GOT3 (cell line): ENCODE measurements at places on chromosomes 5 and 9.

- DNase-seq, result no peak
Observed at GRCh38 chr5:16492398-16493140, 27.0 kb upstream of the ZNF622 start.

GRCh38 chr5:68652534-68652965 lies 437.0 kb downstream of the PIK3R1 start:
- no peak for DNase-seq

DNA sequence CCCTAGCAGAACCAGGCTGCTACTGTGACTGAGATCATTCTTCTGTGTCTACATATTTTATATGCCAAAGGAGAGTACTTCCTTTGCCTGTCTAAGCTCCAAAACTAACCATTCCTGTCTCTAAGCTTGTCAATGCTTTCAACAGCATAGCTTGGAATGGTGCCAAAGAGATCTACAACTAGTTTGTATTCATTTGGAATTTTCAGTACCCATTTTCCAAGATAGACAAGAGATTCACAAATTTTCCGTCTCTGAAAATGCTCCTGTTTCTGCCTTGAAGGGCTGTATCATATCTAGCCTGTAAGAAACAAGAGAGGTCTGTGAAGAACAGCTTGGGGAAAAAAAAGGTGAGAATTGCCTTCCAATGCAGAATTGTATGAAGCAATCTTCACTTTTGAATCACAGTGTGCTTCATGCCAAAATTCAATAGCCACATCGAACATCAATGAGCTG lies 334.4 kb upstream of the ACTBL2 start:
- DNase-seq, result no peak

GRCh38 chr5:152601806-152602732 lies 197.0 kb upstream of the NMUR2 start:
- no peak for DNase-seq

DNA sequence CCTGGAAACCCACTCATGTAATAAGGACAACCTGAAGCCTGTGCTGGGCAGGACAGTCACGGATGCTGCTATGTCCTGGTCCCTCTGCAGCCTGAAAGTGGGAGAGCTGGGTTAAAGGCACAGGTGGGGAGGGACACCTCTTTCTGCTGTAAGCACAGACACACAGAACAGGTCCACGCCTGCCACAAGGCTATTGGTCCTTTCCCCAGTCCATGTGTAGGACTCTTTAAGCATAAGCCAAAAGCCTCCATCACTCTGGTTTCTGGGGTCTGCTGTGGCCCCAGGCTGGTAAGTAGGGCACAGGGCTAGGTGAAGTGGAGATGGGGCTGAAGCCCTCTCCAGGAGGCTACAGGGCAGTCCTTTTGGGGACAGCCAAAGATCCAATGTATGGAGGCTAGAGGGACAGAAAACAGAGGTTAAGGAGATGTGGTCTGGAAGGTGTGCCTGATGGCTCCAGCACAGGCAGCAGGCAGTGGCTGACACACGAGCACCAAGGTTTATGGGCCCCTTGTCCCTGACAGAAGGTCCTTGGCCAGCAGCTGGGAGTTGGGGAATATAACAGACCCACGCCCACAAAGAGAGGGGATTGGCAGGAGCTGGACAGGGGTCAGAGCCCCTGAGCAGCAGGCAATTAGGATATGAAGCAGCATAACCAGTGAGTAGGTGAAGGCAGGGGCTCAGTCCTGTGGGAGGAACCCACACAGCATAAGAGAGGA lies 203.6 kb upstream of the MVB12B start:
- no peak for DNase-seq

DNA sequence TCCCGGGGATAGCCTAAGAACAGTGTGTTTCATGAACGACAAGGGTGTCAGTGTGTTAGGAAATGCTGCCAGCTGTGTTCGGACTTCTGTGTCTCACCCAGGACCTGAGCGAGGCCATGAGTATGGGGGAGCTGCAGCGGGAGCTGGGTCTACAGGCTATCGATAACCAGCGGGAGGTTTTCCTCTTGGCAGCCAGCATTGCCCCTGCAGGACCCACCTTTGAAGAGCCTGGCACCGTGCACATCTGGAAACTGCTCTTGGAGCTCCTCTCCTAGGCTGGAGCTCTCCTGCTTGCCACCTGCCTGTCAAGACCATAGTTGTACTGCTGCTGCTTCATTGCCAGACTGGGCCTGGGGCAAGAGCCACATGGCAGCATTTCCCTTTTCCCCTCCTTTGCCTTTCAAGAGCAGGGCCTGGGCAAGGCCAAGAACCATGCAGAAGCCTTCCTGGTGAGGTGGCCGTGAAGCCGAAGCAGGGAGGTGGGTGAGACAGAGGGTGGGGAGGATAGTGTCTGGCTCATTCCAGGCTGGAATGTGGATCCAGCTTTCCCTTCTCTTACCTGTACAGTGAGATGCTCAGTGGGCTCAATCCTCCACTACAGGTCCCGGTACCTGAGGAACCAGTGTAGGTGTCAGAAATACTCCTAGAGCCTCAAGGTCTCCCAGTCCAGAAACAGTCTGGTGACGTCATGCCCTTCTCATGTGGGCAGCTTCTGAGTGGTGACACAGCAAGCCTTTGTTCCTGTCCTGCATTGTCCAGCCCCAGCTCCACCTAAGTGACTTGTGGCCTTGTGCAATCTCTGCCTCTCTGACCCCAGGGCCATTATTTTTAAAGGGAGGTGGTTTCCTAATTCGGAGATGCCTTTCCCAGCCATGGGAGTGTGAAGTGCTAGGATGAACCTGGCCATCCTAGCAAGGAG lies 6.6 kb downstream of the ARL10 start:
- no peak for DNase-seq

- no peak for DNase-seq
Observed at GRCh38 chr5:893711-894110, 1.0 kb downstream of the TRIP13 start.

GRCh38 chr5:64690417-64691151 lies at the start of gene SHISAL2B:
Gene SHISAL2B, plus strand, starts transcription at chr5:64690503. Its CDS starts 121 bp downstream, at chr5:64690624.
- no peak for DNase-seq

DNA sequence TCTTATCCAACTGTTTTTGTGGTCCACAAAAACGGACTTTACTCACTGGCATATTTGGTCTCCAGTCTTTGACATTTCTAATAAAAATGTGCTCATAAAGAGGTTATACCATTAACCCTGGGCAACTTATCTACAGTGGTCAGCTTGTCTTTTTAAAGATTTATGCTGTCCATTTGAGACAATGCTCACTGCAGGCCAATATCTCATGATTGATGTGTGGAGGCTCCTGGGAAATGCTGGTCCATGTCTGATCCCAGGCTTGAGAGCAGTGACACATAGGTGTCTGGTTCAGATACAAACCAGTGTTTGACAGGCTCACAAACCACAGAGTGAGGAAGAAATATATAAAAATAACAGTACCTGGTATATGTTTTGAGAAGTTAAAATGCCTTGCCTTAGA lies 180.7 kb downstream of the TARS1 start:
- DNase-seq, result no peak

DNA sequence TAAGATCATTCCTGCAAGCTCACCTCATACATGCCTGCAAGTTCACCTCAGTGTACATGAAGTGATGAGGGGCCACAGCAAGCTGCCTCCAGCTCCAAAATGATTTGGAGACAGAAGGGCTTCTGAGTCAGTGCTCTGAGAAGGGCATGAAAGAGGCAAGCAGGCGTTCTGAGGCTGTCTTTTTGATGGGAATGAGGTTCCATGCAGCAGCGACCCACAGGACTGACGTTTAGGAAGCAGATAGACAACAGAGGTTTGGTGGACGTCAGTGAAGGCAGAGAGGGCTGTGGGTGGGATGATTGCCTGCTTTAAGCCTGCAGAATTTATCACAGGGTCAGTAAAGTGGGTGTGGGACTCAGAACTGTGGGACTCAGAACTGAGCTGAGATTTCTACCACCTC lies 8.9 kb upstream of the SMIM32 start:
- no peak for DNase-seq

- DNase-seq, result no peak
Observed at GRCh38 chr5:71872311-71872864, 153.3 kb downstream of the CARTPT start.
